ENCODE measurements at places on chromosomes 16 and 17.

GRCh38 chr16:77674888-77675287 is 47.4 kb upstream of the NUDT7 start:
- no peak overlapping the region for H3K4me3 ChIP-seq
- peak; percentile 20 for DNase-seq
- H3K4me1 ChIP-seq, result peaks cover 7% of the 10 kb centered on the region

DNA sequence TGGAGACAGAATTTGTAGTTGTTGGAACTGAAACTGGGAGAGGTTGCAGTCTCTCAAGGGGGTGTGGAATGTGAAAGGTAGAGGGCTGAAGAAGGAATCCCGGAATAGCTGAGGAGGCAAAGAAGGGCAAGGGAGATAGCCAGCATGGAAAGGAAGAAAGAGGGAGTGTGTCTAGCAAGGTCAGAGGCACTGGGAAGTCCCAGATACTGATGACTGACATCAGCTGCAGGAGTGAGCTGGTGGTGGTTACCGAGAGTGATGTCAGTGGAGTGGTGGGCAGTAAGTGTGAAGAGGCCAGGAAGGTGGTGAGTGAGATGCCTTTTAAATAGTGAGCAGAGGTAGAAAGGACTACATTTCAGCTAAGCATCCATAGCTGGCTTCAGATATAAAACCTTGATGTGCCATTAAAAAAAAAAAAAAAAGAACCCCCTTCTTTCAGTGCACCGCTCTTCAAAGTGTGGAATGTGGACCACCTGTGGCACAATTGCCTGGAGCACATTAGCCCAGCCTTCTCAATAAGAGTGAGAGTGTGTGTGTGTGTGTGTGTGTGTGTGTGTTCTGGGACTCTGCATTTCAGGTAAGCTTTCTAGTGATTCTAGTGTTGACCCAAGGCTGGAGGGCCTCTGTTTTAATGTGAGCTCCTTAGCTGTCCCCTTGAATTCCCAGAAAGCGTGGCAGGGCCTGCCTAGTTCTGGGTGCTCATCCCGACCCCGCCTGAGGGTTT is 8.5 kb downstream of the PRMT7 start:
- no peaks in the 10 kb centered on the region for H3K4me1 ChIP-seq
- H3K36me3 ChIP-seq, result peaks cover 59% of the 10 kb centered on the region
- no peak overlapping the region for H3K27ac ChIP-seq
- DNase-seq, result no peak
- H3K27me3 ChIP-seq, result no peaks in the 10 kb centered on the region

DNA sequence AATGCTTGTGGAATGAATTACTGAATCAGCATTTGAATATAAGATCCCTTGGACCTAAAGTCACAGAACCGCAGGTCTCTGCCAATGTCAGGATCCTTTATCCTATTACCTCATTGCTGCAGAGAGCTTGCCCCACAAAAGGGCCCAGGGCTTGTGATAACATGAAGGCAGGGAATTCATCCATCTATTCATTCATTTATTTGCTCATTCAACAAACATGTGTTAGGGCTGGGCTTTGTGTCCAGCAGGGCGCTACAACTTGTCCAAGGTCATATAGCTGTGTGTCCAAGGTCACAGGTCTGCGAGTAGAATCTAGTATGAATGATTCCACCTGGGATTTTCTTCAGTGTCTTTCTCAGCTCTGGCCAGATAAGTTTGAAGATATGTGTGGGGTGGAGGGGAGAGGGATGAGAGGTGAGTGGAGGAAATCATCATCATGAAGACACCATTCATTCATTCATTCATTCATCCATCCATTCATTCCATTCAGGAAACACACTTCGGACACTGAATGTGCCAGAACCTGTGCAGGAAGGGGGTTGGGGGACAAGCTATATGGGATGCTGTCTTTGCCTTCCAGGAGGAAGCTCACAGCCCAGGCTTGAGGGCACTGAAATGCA is 1.3 kb upstream of the UNC45B start:
- H3K4me3 ChIP-seq, result no peak overlapping the region
- no peaks in the 10 kb centered on the region for H3K4me1 ChIP-seq
- no peaks in the 10 kb centered on the region for H3K27me3 ChIP-seq
- no peak overlapping the region for H3K27ac ChIP-seq
- no peak for DNase-seq

GRCh38 chr17:83189044-83190003 is 109.9 kb downstream of the METRNL start:
- DNase-seq, result peak; percentile 95
- H3K27me3 ChIP-seq, result no peaks in the 10 kb centered on the region
- H3K36me3 ChIP-seq, result no peaks in the 10 kb centered on the region
- H3K4me3 ChIP-seq, result no peak overlapping the region
- H3K27ac ChIP-seq, result peak overlapping the region; percentile 88

DNA sequence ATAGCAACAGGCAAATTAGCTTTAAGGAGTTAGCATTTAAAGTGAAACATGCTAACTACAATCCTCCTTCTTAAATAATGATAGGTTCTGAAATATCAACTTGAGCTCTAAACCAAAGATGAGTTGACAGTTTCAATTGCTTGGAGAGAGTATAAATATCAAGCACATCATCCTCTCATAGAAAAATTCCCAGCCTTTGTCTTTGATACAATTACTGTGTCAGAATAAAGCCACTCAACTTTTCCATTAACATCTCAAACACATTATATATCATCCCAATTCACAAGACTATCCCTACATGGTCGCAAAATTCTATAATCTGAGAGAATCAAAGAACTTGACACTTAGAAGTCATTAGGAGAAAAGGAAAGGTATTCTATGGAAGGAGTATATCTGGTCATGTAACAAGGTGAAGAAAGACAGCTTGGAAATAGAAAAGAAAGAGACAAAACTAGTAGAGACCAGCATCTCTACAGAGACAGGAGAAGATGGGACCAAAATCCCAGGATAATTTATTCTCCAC is 189.8 kb downstream of the CEP112 start:
- no peak overlapping the region for H3K27ac ChIP-seq
- no peaks in the 10 kb centered on the region for H3K36me3 ChIP-seq
- H3K4me3 ChIP-seq, result no peak overlapping the region
- no peak for DNase-seq
- no peaks in the 10 kb centered on the region for H3K27me3 ChIP-seq

GRCh38 chr16:47043200-47043599 is 69.7 kb upstream of the DNAJA2 start:
- no peak for DNase-seq
- no peak overlapping the region for H3K4me3 ChIP-seq
- no peak overlapping the region for H3K27ac ChIP-seq
- no peaks in the 10 kb centered on the region for H3K36me3 ChIP-seq

- H3K4me3 ChIP-seq, result peak overlapping the region; percentile 63
- H3K27ac ChIP-seq, result no peak overlapping the region
- no peaks in the 10 kb centered on the region for H3K27me3 ChIP-seq
- DNase-seq, result no peak
These were observed 1.1 kb downstream of the ARL4D start for GRCh38 chr17:43399839-43400328.

- H3K27me3 ChIP-seq, result no peaks in the 10 kb centered on the region
- DNase-seq, result no peak
- peaks cover 42% of the 10 kb centered on the region for H3K4me1 ChIP-seq
- peak overlapping the region; percentile 37 for H3K27ac ChIP-seq
- no peaks in the 10 kb centered on the region for H3K36me3 ChIP-seq
These were observed 482.8 kb downstream of the SOX9 start for GRCh38 chr17:72603420-72604242.

- H3K36me3 ChIP-seq, result no peaks in the 10 kb centered on the region
- no peak overlapping the region for H3K4me3 ChIP-seq
- H3K4me1 ChIP-seq, result no peaks in the 10 kb centered on the region
- no peaks in the 10 kb centered on the region for H3K27me3 ChIP-seq
- no peak overlapping the region for H3K27ac ChIP-seq
These were observed 129.8 kb downstream of the C16orf78 start for GRCh38 chr16:49503256-49504022.

DNA sequence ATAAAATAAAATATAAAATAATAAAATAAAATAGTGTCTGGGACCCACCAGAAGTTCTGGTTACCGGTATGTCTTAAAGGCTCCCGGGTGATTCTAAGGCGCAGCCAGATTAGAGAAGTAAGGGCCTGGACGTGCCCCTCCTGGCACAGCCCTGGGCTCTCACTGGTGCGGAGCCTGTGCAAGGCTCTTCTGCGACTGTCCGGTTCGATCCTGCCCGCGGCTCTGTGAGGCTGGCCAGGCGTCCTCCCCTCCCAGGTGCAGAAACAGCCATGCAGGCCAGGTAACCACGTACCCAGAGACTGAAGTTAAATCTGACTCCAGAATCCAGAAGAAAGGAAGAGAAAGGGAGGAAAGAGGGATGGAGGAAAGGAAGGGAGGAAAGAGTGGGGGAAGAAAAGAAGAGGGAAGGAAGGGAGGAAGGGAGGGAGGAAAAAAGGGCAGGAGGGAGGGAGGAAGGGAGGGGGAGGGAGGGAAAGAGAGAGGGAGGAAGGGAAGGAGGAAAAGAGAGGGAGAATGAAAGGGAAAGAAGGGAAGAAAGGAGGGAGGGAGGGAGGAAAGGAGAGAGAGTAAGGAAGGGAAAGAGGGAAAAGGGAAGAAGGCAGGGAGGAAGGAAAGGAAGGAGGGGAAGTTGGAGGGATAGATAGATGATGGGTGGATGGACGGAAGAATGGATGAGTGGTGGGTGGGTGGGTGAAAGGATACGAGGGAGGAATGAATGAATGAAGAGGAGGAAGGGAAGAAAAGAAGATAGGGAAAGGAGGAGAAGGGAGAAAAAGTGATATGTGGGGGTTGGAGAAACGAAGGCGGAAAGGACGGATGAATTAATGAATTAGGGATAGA is 42.3 kb downstream of the C16orf82 start:
- peaks cover 3% of the 10 kb centered on the region for H3K27me3 ChIP-seq
- no peaks in the 10 kb centered on the region for H3K36me3 ChIP-seq
- no peak for DNase-seq
- H3K27ac ChIP-seq, result no peak overlapping the region

GRCh38 chr17:64223283-64223682 is 39.8 kb downstream of the TEX2 start:
- no peaks in the 10 kb centered on the region for H3K36me3 ChIP-seq
- no peaks in the 10 kb centered on the region for H3K4me1 ChIP-seq
- H3K4me3 ChIP-seq, result no peak overlapping the region
- DNase-seq, result no peak
- H3K27me3 ChIP-seq, result no peaks in the 10 kb centered on the region
- H3K27ac ChIP-seq, result no peak overlapping the region

GRCh38 chr16:8943966-8944759 is 19.5 kb downstream of the USP7 start:
- DNase-seq, result no peak
- no peak overlapping the region for H3K4me3 ChIP-seq
- peaks cover 9% of the 10 kb centered on the region for H3K36me3 ChIP-seq
- H3K27ac ChIP-seq, result no peak overlapping the region
- no peaks in the 10 kb centered on the region for H3K4me1 ChIP-seq

DNA sequence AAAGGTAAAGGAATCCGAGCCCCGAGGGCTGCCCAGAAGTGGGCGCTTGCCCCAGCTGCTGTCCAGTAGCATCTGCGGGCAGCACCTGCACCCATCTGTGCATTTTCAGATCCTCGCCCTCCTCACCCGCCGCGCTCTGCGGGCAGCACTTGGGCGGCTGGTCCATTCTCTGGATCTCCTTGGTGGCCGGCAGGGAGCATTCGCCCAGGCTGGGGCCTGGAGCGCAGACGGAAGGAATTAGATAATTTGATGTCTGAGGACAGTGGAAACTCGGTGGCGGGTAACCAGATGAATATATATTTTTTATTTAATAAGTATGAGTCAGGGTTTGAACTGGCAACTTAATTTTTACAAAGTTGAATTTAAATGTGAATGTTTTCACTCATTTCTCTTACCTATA is 88.5 kb downstream of the NPIPB11 start:
- no peaks in the 10 kb centered on the region for H3K36me3 ChIP-seq
- H3K4me1 ChIP-seq, result peaks cover 44% of the 10 kb centered on the region
- no peak for DNase-seq
- no peaks in the 10 kb centered on the region for H3K27me3 ChIP-seq

DNA sequence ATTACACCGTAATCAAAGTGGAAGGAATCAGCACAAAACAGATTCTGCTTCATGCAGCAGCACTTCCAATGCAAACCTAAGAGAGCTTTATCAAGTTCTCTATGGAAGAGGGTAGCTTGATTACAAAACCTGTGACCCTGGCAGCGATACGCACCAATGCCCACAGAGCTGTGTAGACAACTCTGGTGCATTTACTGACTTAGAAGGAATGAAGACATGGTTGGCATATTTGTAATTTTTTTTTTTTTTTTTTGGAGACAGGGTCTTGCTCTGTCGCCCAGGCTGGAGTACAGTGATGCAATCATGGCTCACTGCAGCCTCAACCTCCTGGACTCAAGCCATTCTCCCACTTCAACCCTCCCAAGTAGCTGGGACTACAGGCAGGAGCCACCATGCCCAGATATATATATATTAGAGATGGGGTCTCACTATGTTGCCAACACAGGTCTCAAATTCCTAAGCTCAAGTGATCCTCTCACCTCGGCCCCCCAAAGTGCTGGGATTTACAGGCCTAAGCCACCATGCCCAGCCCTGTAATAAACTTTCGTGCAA is 49.4 kb downstream of the XPO6 start:
- H3K4me3 ChIP-seq, result no peak overlapping the region
- peaks cover 79% of the 10 kb centered on the region for H3K36me3 ChIP-seq
- H3K27ac ChIP-seq, result no peak overlapping the region
- H3K27me3 ChIP-seq, result no peaks in the 10 kb centered on the region

- no peak for DNase-seq
- H3K27ac ChIP-seq, result no peak overlapping the region
- H3K36me3 ChIP-seq, result peaks cover 59% of the 10 kb centered on the region
- H3K4me3 ChIP-seq, result no peak overlapping the region
These were observed 3.4 kb upstream of the DHRS13 start for GRCh38 chr17:28906276-28906675.

- no peak overlapping the region for H3K27ac ChIP-seq
- H3K4me1 ChIP-seq, result no peaks in the 10 kb centered on the region
- 0 out of 2 replicates have a peak, but pooled peaks cover 6% of the 10 kb centered on the region for H3K36me3 ChIP-seq
- no peak for DNase-seq
- no peaks in the 10 kb centered on the region for H3K27me3 ChIP-seq
- no peak overlapping the region for H3K4me3 ChIP-seq
These were observed 30.3 kb downstream of the LDHD start for GRCh38 chr16:75086281-75086680.

GRCh38 chr17:81885454-81885853 is 5.9 kb downstream of the ALYREF start:
- no peak overlapping the region for H3K4me3 ChIP-seq
- H3K36me3 ChIP-seq, result peaks cover 99% of the 10 kb centered on the region
- H3K27ac ChIP-seq, result no peak overlapping the region
- peaks cover 20% of the 10 kb centered on the region for H3K4me1 ChIP-seq

DNA sequence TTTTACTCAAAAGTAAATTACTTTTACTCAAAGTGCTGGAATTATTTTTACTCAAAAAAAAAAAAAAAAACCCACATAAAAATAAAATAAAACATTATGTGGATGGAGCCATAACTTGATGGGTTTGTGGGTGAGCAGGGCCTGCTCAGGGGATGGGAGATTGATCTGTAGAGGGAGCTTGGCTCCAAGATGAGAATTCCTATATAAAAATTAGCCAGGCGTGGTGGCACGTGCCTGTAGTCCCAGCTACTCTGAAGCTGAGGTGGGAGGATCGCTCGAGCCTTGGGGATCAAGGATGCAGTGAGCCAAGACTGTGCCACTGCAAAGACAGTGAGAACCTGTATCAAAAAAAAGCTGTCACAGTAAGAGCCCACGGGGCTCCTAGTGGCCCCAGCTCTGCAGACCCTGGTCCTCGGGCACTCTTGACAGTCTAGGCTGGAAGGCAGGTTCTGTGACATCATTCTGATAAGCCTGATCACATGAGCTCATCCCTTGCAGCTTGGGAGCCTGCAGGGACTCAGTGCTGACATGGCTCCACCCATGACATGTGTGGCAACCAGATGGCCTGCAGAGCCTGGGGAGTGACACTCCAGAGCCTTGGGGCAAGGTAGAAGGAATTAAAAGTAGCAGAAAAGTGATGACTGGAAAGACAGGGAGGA is 42.5 kb downstream of the ST3GAL2 start:
- H3K36me3 ChIP-seq, result peaks cover 67% of the 10 kb centered on the region
- no peak overlapping the region for H3K27ac ChIP-seq
- no peak for DNase-seq
- no peak overlapping the region for H3K4me3 ChIP-seq
